ENCODE measurements at places on chromosomes 11 and 22. TPM values are rescaled to one million over a fixed set of nuclear protein-coding genes. Genes with fewer than 3 reads are reported as not detected.

Gene SOX6
- 0.70 TPM for total RNA-seq

DNA sequence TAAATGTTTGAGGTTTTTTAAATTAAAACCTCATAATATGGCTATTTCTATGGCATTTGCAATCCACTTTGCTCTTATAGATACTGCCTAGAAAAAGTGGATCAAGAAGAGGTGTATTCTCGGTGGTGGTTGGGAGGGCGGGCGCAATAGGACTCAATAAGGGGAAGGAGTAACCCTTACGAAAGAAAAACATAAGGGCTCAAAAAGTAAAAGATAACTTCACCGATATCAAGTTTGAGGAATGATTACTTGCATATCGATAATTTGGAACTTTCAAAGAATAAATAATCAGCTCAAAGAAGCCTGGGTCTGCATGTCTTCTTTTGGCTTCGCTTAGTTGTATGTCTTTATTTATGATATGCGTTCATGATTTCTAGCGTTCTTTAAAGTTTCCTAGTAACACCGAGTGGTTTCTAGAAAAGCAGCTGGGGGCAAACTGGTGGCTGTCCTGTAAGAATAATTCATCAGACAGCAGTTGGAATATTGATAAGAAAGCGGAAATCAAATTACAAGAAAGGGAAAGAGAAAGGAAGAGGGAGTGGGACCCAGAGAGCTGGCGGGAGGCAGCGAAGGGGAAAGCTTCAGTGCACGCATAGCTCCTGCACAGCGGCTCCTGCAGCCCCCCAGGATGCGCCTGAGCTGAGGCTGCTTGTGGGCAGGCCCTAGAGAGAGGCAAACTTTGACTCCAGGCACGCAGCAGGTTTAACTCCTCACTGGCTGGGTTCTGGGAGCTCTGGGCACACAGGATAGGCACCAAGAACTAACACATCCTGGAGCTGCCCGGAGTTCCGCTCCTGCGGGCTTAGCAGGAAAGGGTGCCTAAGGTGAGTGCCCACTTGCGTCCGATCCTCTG, 9.1 kb upstream of the FLI1 start:
- peak; percentile 76 for DNase-seq

Gene PRG3
- not detected for total RNA-seq

DNA sequence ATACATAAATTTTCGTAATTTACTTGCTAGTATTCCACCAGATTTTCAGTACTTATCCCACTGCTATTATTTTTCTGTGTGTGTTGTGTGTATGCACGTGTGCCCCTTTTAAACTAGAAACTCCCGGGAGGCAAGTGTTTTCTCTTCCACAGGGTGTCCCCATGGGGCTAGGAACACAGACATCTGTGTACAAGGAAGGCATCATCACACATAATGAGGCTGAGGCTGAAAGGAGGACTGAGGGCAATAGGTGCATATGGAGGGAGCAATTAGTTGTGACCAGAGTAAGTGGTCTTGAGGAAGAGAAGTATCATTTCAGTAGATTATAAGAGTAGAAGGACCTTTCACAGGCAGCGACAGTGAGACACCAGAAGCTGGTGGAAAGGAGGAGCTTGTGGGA, 2.1 kb upstream of the DPAGT1 start:
- DNase-seq: no peak

Gene STK33
- 25.2 TPM for total RNA-seq

DNA sequence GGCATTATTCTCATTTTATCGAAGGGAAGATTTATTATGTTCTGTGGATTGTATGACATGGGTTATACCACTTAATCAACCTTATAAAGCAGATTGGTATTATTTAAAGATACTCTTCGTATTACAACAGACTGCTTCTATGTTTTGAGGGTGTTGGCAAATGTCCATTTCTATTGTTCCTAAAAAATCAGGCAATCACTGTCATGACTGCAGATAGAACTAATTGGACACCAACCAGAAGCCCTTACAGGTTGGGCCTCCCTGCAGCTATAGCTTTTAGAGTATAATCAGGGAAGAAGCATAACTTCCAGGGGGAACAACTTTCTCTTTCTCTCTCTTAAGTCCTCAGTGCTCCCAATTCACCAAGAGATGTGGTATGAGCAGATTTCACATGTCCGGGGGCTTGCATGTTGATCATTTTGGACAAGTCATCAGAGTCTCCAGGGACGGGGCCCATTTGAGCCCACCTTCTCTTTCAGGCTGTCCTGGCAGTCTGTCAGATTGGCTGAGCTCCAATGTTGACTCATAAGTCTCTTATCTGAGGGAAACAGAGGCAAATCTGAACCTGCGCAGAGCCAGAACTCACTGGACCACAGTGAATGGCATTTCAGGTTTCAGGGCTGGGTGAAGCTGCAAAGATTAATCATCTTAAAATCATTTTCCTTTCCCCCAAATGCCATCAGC, 264.0 kb upstream of the CCDC90B start:
- no peak for DNase-seq

DNA sequence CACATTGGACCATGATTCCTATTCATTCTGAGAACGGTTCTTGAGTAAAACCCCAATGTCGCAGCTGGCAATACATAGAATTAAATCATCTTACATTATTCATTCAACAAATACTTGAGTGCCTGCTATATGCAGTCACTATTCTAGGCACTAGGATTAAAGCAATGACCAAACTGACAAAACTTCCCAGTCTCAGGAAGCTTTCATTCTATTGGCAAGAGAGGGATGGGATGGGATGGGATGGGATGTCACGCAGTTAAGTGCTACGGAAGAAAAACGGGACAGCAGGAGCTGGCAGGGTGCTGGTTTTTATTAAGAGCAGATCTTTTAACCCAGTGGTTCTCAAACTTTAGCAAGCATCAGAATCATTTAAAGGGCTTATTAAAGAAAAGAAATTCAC, 2.9 kb downstream of the PAK1 start:
- DNase-seq: peak; percentile 71

- no peak for DNase-seq
These were observed 118.6 kb downstream of the KCNQ1 start for GRCh38 chr11:2563213-2564007.

- DNase-seq: peak; percentile 23
These were observed 693.7 kb upstream of the CCDC179 start for GRCh38 chr11:23554002-23554401.

DNA sequence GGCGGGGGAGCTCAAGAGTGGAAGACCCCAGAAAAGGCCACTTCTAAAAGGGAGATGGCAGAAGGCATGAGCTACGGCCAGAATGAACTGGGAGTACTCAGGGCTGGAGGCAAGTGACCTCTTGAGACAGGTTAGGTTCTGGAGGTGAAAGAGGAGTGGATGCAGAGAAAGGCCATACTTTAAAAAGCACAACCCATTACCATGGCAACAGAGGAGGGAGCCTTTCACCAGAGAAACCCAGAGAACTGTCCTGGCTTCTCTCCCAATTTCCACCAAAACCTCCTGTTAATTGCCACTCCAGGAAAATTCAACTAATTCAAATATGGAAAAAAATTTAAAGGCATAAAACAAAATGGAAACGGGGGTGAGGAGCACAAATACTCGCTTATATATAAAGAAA, 15.8 kb downstream of the A4GALT start:
- DNase-seq: peak; percentile 51

GRCh38 chr22:20117633-20118299, 740 bp upstream of the TRMT2A start:
- DNase-seq: peak; percentile 32

Gene TRIM48
- not detected for total RNA-seq

Gene MUC2
- not detected for total RNA-seq

Measured in GM23338 (cell line).